ENCODE measurements at places on chromosomes 5 and 9.

DNA sequence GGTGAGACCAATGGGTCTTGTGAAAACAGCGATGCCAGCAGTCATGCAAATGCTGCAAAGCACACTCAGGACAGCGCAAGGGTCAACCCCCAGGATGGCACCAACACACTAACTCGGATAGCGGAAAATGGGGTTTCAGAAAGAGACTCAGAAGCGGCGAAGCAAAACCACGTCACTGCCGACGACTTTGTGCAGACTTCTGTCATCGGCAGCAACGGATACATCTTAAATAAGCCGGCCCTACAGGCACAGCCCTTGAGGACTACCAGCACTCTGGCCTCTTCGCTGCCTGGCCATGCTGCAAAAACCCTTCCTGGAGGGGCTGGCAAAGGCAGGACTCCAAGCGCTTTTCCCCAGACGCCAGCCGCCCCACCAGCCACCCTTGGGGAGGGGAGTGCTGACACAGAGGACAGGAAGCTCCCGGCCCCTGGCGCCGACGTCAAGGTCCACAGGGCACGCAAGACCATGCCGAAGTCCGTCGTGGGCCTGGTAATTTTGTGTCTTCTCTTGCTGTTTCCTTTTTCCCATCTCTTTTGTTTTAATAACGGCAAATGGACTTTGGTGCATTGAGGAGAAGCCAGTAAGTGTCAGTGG is 98.0 kb downstream of the EHMT1 start:
- DNase-seq = no peak

GRCh38 chr5:139523635-139524445 is 37.3 kb upstream of the UBE2D2 start:
- DNase-seq = peak; percentile 23

DNA sequence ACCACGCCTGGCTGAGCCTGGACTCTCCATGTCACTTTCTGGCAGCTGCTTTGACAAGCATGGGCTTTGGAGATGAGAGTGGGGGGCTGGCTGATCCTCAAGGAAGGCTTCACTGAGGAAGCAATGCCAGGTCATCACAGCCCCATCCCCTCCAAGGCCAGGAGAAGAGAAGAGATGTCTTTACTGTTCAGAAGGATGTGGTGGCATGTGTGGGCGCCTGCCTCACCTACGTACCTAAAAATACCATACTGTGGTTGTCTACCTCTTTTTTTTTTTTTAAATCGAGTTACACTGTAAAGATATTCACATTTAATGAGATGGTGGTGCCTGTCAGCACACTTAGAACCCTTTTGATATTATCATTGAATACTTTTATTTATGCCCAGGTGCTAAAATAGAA is 26.4 kb upstream of the CTNNA1 start:
- no peak for DNase-seq

DNA sequence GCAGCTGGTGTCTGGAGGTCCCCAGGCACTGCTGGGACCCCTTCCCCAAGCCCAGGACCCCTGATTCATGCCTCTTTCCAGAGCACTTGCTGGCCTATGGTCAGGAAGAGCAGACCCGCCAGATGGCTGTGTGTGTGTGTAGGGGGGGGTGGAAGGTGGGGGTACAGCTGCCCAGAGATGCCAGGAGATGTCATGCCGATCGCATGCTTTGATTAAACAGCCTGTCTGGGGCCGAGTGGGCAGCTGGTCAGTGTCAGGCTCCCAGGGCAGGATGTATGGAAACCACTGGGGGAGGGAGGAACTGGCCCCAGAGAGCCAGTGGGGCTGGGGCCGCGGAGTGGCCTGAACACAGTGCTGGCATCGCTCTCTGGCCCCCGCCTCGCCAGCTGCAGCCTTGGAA is 23.7 kb downstream of the RXRA start:
- DNase-seq = no peak

DNA sequence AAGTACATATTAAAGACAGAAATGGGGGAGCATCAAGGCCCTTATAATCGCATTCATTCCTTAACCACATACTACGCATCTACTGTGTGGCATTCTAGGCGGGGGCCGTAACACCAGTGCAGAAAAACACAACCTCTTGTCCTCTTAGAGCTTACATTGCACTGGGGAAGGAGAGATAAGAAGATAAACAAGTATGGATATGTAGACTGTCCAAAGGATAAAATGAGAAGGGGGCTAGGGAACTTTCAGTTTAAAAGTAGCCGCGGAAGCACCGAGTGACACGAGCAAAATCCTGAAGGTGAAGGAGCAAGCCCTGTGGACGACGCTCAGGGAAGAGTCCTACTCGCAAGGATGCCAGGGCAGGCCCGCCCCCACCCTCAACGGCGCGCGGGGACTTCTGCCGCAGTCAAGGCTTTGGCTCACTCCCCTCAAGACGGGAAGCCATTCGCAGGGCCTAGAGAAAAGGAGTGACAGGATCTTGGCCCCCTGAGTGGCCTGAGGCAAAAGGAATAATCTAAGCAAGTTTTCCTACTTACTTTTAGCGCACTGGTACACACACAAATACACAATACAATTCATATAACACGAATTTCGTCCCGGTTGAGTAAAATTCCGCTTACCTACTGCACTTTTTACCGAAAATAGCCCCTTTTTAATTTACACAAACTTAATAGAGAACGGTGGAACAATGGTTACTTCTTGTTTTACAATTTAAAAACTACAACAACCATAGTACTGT is 1.3 kb upstream of the NIPBL start:
- no peak for DNase-seq

GRCh38 chr5:126647071-126647470 is 46.3 kb downstream of the PHAX start:
- DNase-seq = no peak

DNA sequence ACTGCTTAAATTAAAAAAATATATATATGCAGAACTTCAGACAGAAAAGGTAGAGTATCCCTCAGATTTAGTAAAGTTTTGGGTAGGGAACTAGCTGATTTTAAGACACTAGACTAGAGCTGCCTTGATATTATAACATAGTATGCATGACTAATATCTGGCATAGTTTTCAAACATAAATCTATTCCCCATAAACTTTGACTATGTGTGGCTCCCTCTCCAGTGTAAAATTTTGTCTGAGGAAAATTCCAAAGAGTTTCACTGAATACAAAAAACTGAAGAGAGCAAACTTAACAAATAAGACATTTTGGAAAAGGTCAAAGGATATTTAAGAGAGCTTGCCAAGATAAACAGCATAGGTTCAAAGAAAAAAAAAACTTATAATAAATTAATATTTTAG is 66.2 kb upstream of the ZNF462 start:
- no peak for DNase-seq

GRCh38 chr5:21818370-21818720 is 1034.8 kb downstream of the CDH12 start:
- no peak for DNase-seq

DNA sequence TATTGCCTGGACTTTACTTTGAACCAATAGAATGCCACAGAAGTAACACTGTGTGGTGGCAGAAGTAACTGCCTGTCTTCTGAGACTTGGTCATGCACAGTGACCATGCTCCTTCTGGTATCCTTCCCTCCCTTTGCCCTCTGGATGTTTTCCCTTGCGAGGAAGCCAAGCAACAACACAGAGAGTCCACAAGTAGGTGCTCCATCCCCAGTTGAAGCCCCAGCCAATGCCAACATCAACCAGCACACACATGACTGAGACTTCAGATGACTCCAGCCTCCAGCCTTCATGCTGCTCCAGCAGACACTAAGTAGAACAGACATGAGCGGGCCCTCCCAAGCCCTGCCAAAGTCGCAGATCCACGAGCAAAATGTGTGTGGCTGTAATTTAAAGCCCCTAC is 129.6 kb downstream of the EPB41L4A start:
- no peak for DNase-seq

- no peak for DNase-seq
These were observed 12.3 kb downstream of the GPRIN1 start for GRCh38 chr5:176597417-176598389.

GRCh38 chr5:56321236-56321881 is 88.2 kb upstream of the ANKRD55 start:
- no peak for DNase-seq

GRCh38 chr9:94480205-94480604 is 74.7 kb upstream of the PCAT7 start:
- DNase-seq = no peak

DNA sequence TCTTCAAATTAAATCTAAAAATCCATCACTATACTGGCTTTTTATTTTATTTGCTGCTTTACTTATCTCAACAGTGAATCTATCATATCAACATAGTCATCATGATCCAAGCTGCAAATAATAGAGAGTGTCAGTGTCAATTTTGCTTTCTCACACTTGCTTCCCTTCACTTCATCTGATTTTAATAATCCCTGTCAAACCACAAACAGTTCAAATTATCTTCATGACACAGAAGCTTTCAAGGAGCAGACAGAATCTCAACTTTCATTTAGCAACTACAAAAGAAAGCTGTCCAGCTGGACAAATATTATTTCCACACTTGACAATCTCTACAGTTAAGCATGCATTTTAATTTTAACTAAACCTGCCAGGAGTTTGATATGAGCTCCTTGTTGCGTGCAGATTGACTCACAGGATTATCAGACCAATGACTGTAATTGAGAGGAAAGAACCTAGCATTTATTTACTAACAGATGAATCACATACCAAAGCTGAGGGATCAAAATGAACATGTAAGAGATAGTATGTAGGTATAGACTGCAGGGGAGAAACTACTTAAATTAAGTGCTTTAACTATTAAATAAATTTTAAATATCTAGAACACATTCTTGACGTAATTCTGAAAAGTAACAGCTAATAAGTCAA is 56.0 kb downstream of the KIAA0825 start:
- DNase-seq = no peak

DNA sequence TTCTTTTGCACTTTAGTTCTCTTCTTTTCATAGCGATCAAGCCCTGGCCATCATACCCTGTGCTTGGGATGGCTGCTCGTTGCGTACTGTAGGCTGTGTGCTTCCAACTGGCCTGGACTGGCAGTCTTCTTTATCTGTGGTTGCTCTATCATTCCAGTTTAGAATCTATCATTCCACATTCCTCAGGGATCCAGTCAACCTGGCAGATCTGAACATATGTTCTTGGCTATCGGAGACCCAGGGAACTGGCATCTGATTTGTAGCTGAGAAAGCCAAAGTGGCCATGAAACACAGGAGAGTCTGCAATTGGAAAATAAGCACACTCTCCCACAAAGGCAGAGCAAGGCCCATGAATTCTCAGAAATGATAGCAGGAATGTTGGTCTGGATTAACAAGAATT is 22.6 kb upstream of the SLC46A2 start:
- DNase-seq = no peak

- no peak for DNase-seq
These were observed 33.0 kb downstream of the INSL4 start for GRCh38 chr9:5264219-5264595.

- no peak for DNase-seq
These were observed 4.2 kb downstream of the USP20 start for GRCh38 chr9:129839324-129840023.

DNA sequence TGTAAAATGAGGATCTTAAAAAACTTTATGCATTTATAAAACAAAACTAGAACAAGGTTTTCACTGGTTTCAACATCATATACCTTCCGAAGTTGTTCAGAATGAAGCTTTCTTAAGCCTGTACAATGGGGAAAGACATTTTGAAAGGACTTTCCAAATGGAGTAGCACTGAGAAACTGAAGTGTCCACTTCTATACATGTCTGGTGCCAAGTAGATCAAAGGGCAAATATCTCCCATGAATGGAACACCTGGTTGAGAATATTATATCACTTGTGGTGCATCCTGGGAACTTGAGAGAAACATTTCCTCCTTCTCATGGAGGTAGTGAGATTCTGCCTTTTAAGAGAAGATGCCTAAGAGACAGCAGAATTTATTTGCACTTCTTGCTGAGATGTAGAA is 182.1 kb upstream of the ACTBL2 start:
- DNase-seq = no peak

- DNase-seq = no peak
These were observed 54.5 kb downstream of the EFNA5 start for GRCh38 chr5:107616213-107616612.

DNA sequence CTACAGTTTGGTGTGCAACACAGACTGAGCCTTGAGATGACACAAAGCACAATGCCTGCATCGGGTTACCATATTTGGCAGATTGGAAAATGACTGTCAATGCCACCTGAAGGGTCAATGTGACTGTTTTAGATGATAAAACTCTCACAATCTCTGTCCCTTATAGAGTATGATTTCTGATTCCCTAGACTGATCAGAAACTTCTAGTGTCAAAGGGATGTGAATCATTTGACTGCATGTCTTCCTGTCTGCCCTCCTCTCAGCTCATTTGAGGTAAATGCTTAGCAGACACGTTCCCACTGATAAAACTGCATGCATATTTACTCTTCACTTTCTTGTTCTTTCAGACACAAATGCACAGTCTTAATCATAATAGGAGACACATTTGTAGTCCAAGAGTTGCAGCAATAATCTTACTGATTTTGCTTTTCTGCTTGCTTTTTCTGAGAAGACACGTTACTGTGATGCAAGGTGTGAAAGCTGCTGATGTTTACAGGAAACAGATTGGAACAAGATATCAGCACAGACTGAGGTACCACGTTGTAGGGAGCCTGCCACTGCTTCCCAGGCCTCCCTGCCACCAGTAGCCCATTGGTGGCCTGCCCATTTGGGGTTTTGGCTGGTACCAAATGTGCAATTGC is 77.8 kb downstream of the GCNT4 start:
- no peak for DNase-seq

DNA sequence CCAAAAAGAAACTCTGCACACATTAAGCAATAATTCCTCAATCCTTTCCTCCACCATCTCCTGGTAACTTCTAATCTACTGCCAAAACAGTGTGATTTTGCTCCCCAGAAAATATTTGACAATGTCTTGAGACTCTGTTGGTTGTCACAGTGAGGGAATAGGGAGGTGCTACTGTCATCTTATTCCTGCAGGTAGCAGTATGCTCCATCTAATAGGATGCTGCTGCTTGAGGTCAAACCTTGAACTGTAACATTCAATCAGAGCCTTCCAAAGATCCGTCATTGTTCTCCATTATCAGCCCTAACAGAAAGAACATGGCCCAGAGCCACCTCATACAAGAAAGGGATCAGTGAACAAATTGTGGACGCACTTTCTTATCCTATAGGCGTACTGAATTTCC is 514.7 kb upstream of the GRIN3A start:
- DNase-seq = no peak

DNA sequence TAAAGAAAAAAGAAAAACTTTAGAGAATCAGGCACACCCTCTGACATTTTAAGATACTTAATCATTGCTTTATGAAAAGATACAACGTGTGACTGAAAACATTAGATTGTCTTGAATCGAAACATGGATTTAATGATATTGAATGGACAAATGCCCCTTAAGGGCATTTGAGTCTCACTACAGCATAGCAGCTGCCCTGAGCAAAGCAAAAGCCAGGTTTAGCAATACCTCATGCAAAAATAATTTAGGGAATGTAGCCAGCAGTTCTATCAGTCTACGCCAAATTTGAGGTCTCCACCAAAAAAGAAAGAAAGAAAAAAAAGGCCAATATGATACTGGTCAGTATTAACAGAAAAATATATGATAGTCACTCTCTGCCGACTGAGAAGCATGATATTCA is 56.6 kb upstream of the LMNB1 start:
- DNase-seq = no peak

DNA sequence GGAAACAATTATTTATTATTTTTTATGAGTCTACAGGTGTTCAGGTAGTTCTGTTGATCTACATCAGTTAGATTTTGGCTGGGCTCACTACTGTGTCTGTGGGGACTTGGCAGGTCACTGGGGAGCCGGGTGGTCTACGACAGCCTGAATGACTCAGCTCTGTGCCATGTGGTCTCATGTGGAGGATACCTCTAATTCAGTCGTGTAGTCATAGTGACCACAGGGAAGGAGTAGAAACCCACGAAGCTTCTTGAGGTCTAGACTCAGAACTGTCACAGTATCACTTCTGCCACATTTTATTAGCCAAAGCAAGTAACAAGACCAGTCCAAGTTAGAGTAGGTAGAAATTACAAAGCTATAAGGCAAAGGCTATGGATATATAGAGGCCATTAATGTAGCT is 64.7 kb upstream of the GRAMD2B start:
- DNase-seq = no peak

Data from fibroblast of skin of left biceps (primary cell).